ENCODE measurements at places on chromosomes 6 and 20.

- no peaks in the 10 kb centered on the region for H3K4me1 ChIP-seq
- H3K27me3 ChIP-seq = no peaks in the 10 kb centered on the region
- DNase-seq = no peak
- no peaks in the 10 kb centered on the region for H3K36me3 ChIP-seq
- H3K27ac ChIP-seq = no peak overlapping the region
Observed at GRCh38 chr20:11229772-11230171, 556.0 kb upstream of the JAG1 start.

DNA sequence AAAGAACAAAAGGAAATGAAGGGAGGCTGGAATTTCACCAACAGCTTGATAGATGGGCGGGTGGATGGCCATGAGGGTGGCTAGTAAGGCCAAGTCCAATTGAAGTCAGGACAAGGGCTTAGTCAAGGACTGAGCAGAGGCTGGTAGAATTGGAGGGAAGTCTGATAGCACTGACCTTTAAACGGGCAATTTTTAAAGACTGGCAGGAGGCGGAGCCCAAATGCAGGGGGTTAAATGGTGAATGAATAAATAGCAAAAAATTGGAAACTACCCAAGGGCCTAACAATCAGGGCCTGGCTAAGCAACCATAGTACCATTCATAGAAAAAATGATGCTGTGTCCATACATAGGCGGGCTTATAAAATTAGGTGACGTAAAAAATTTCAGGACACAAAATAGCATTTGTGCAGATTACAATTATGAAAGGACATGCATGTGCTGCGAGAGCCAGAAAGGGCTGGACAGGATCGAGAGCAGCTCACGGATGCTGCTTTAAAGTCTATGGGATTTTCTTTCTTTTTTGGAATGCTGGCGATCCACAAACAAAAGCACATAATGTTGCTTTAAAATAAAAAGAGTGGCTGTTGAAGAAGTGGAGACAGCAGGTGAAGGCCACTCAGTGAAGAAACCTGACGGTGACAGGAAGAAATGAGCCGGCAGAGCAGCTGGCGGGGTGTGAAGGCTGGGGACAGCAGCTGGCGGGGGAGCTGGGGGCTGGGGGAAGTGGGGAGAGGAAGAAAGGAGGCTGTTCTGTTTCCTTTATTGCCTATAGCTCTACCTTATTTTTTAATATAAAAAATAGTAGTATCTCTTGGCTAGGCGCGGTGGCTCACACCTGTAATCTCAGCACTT, 42.8 kb upstream of the TAF8 start:
- H3K36me3 ChIP-seq = no peaks in the 10 kb centered on the region
- no peaks in the 10 kb centered on the region for H3K27me3 ChIP-seq
- DNase-seq = no peak
- H3K4me3 ChIP-seq = no peak overlapping the region
- H3K4me1 ChIP-seq = no peaks in the 10 kb centered on the region
- H3K27ac ChIP-seq = no peak overlapping the region

DNA sequence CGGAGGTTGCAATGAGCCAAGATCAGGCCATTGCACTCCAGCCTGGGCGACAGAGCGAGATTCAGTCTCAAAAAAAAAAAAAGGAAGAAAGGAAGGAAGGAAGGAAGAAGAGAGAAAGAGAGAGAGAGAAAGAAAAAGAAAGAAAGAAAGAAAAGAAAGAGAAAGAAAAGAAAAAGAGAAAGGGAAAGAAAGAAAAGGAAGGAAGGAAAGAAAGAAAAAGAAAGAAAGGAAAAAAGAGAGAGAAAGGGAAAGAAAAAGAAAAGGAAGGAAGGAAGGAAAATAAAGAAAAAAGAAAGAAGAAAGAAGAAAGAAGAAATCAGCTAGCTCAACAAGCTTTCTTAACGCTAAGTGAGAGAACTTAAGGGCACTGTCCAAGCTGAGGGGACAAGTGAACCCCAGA, 7.6 kb upstream of the MATN4 start:
- no peaks in the 10 kb centered on the region for H3K36me3 ChIP-seq
- no peak overlapping the region for H3K27ac ChIP-seq
- no peak overlapping the region for H3K4me3 ChIP-seq
- no peak for DNase-seq

DNA sequence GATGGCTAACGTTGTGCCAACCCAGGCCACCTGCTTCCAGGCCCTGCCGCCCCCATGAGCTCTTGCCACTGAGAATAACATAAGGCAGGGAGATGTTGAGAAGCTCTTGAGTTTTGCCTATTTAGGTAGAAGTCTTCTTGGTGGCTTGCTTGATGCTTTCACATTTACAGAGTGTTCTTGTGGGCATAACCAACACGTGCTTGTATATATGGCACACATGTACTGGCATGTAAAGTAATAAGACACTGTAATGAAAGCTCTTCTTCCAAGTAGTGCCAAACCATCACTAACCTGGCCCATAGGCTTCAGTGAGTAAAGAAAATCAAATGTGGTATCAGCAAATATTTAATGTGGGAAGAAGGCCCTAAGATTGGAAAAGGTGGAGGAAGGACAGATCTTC, 146.9 kb upstream of the CITED2 start:
- H3K36me3 ChIP-seq = no peaks in the 10 kb centered on the region
- H3K4me1 ChIP-seq = no peaks in the 10 kb centered on the region
- H3K27ac ChIP-seq = no peak overlapping the region
- H3K4me3 ChIP-seq = no peak overlapping the region
- DNase-seq = no peak

GRCh38 chr20:11204926-11205768, 531.3 kb upstream of the JAG1 start:
- H3K36me3 ChIP-seq = no peaks in the 10 kb centered on the region
- no peak overlapping the region for H3K27ac ChIP-seq
- no peaks in the 10 kb centered on the region for H3K4me1 ChIP-seq
- no peaks in the 10 kb centered on the region for H3K27me3 ChIP-seq
- no peak overlapping the region for H3K4me3 ChIP-seq
